ENCODE measurements at places on chromosomes 12 and 14.
A peak's percentile ranks its signal among the peaks of the same experiment; 100 is the strongest.

GRCh38 chr12:67533159-67533558 is 115.4 kb upstream of the DYRK2 start:
- no peak for DNase-seq

DNA sequence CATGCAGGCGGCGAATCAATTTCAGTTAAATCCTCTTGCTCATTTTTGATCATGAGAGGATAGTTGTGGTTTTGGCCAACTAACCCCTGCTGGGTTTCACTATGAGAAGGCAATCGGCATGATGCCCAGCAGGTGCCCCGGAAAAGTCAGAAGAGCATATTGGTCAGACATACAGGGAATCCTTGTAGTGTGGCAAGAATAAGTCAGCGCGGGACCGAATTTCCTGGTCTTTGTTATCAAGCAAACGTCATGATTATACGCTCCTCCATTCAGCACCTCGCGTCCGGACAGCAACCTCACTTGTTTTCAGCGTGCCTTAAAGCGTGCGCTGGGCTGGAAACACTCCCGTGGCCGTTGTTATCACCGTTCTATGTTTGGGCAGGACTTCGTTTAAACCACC is 1.8 kb downstream of the TBC1D30 start:
- no peak for DNase-seq

- no peak for DNase-seq
Measured at GRCh38 chr14:73770977-73771847, 57.0 kb upstream of the PNMA1 start.

- DNase-seq, result no peak
Measured at GRCh38 chr12:92010368-92010767, 135.3 kb downstream of the BTG1 start.

DNA sequence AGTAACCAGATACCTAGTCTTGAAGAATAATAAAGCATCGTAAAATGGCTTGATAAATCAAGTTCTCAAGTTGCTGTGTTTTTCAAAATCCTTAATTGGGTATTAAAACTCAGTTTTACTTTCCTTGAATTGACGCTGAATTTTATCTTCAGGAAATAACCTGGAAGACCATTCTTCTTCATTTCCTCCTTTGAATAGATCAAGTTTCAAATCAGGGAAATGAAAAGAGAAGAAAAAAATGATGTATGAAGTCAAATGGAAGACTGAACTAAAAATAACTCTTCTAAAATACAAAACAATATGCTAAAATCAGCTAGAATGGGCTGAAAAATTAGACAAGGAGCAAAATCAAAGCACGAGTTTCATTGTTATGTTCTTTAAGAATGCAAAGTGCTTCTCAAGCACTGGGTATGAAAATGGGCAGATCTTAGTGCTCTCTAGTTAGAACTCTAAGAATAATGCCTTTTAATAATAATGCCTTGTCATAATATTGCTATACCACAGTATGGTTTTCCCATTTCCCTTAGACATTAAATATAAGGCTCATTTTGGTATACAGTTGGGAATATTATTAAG is 54.6 kb upstream of the CLEC14A start:
- DNase-seq, result no peak

DNA sequence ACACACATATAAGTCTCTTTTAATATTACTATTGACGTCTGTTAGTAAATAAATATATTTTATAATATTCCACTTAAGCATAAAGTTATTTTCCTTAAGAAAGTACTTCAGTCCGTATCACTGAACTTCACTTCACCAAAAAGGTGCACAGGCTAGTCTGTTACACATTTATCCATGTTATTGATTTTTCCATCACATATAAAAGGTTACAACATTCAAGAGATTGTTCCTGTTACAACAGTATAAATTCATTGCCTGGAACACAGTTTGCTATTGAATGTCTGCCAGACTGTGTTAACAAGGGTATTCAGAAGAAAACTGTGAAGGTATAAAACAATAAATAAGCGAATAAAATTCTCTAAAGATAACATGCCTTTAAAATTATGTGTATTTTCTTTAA is 175.9 kb downstream of the NTS start:
- DNase-seq, result no peak

GRCh38 chr12:77122661-77123060 is 57.3 kb upstream of the E2F7 start:
- DNase-seq, result no peak

DNA sequence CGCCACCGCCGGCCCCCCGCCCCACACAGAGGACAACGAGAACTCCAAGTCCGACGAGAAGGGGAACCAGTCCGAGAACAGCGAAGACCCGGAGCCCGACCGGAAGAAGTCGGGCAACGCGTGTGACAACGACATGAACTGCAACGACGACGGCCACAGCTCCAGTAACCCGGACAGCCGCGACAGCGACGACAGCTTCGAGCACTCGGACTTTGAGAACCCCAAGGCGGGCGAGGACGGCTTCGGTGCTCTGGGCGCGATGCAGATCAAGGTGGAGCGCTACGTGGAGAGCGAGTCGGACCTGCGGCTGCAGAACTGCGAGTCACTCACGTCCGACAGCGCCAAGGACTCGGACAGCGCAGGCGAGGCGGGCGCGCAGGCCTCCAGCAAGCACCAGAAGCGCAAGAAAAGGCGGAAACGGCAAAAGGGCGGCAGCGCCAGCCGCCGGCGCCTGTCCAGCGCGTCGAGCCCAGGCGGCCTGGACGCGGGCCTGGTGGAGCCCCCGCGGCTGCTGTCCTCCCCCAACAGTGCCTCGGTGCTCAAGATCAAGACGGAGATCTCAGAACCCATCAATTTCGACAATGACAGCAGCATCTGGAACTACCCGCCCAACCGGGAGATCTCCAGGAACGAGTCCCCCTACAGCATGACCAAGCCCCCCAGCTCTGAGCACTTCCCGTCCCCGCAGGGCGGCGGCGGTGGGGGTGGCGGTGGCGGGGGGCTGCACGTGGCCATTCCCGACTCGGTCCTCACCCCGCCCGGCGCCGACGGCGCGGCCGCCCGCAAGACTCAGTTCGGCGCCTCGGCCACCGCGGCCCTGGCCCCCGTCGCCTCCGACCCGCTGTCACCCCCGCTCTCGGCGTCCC is 150.9 kb downstream of the EGLN3 start:
- no peak for DNase-seq

DNA sequence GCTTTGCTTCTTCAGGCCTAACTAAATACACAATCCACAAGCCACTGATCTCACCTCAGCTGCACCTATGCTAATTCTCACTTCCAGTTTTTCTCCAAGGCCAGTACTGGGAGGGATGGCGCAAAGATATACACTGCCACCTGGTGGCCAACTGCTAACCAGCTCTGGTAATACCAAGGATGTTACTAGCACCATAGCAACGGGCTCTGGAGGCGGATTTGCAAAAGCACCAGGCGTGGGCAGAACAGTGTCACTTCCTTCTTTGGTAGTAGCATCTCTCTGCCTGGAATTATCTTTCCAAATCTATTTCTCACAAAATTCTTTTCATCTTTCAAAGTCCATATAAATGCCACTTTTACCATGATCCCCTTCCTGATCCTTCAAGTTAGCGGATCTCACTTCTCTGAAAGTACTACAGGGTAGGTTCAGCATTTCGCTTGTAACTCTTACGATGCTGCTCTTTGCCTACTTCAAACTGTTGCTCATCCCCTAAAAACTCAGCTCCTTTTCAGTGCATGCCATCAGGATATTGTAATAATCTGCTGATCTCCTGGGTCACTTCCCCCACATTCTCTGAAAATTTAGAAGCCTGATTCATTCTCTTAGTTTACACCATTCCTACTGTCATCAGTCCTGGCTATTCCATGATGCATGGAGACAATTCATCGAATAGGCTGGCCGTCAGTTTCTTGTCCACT is 37.1 kb upstream of the FOXJ2 start:
- peak; percentile 74 for DNase-seq

DNA sequence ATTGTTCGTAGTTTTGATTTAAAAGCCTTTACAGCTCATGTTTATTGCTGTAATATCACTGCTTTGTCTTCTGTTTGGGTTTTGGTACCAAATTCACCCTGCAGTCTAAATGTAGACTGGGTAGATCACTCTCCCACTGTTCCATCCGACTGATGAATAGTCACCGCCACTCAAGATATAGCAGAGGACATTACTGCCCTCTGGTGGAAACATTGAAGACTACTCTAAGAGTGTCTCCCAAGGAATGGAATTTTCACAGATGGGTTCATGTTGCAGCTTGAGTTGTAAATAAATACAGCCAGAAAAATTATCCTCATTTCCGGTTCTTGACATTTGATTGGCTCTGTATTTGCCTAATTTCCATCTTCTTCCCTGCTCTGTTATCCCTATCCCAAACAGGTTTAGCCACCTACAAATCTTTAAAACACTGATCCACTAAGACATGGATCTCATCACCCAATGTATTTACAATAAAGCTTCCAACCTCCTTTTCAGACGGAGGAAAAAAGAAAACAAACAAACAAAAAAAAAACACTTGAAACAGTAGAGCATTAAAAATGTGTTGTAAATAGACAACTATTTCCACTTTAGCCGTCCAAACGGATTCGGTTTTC is 198.3 kb upstream of the CPNE8 start:
- no peak for DNase-seq

DNA sequence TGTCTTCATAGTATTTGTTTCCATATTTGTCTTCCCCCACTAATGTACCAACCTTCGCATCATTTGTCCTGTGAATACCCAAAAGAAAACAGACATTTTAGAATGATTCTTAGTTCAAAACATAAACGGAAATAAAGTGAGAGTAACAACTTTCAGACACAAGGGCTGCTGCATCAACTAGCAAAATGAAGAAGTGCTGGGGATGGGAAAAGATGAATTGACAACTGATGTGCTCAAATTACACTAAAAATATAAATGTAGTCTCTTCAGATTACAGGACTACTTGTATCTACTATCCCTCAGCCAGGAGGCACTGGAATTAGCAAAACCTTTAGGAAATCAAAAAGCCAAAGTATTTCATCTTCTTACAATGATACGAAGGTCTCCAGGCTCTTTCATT is 743 bp downstream of the NDUFA12 start:
- DNase-seq, result no peak

DNA sequence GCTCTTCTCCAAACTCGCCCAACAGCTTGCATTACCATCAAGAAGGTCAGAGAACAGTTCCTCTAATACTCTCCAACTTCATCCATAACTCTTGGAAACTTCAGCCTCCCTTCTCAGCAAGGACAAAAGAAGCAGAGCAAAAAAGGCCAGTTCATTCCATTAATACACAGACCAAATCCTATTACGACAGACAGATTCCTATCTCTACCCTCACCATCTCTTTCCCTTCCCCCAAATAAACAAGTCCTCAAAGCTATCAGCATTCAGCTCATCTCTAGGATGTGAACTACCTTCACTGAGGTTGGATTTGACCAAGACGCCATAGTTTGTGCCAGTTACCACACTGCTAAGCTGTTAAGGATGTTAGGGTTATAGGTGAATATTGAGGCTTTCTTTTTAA is 25.2 kb downstream of the SINHCAF start:
- DNase-seq, result no peak

GRCh38 chr12:111926631-111927030 is 84.6 kb downstream of the MAPKAPK5 start:
- no peak for DNase-seq

- no peak for DNase-seq
Measured at GRCh38 chr14:51365241-51365965, 125.4 kb downstream of the TMX1 start.

DNA sequence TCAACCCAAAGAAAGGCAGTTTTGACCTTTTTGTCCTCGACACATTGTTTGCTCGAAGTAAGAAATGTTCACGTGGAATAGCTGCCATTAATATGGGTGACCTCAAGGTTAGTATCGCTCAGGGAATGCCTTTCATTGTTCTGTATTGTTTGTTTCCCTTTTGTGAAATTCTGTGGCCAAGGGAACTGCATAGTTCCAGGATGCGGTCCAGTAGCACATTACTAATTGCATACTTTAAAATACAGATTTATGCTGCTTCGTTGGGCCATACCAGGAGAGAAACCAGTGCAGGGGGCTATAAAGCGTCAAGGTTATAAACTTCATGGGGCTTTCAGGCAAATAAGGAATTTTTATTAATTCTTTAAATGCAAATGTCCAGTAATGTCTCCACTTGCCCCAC is 73.3 kb upstream of the USP44 start:
- no peak for DNase-seq

GRCh38 chr14:65846196-65846868 is 433.8 kb downstream of the FUT8 start:
- no peak for DNase-seq

GRCh38 chr14:64281805-64282204 is 12.4 kb downstream of the ESR2 start:
- DNase-seq, result no peak

DNA sequence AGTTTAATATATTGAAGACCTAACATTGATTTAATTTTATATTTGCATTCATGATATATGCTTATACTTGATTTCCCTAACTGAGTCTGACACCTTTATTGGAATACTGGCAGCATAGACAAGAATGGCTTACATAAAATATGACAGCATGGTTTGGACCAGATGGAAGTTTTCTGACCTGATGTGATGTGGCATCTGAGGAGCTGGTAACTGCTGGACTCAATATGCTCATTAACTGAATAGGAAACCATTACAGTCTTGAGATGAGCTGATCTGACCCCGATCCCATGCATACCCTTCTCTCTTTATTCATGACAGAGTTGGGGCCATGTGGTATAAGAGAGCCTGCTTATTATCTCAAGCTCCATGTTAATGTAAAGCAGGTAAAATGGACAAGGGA is 604.8 kb upstream of the SEL1L start:
- DNase-seq, result no peak

GRCh38 chr12:34304546-34304945 is 282.2 kb downstream of the ALG10 start:
- no peak for DNase-seq

DNA sequence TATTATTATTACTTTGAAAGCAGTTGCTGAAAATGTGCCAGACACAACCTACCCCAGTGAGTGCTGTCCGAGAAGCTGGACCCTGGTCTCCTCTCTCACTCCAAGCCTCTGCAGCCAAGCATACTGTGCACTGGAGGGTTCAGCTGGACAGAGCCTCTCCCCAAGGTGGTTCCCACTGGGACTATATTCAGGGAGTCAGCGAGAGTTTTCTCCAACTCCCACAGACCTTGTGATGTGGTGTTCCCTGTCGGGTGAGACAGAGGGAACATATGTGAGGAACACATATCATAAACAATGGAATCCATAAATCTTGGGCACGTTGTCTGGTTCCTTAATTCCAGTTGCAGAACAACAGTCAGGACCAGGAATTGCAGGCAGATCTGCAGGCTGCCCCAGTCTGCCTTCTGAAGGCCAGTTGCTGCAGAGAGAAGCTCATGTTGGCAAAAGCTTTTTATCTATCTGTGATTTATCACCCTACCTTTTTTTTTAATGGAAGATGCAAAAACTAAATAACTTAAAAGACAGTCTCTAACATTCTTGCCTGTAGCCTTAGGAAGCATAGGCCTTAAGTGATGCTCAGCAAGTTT is 619.8 kb upstream of the TBX3 start:
- DNase-seq, result no peak

Measured in left lobe of liver (tissue), 2 donors.